Activated CD4-positive, alpha-beta T cell treated with anti-CD3 and anti-CD28 coated beads, Interleukin-2, amount 50 U/mL, for 16 hours (primary cell): ENCODE measurements at places on chromosomes 12 and 14.
A peak's percentile ranks its signal among the peaks of the same experiment; 100 is the strongest.

DNA sequence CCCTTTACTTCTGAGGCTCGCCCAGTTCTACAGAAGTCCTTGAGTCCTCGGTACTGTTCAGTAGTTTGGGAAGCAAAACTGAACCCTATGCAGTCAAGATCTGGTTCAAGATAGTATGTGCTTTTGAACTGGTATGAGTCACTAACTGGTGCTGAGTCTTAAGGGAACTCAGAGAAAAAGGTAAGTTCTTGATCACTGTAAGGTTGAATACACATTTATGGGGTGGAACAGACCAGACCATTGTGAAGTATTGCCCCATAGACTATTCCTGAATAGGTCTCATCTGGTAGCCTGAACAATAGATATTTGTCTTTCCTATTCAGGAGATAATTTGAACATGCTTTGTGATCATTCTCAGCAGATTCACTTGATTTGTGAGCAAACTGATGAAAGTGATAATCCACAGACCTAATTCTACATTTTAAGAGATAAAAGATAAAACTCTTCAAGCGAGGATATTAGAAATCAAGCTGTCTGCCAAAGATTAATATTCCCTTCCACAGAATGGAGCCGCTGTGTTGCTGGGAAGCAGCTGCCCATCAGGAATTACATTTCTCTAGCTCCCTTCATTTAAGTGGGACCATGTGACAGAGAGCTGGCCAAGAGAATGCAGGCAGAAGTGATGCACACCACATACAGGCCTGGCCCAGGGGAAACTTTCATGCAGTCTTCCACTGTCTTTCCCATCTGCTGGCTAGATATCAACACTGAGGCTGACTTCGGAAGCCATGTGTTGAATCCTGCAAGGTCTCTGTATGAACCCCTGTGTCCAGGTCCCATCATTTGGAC is 369.8 kb upstream of the GARIN6 start:
- DNase-seq = no peak

- no peak for DNase-seq
Measured at GRCh38 chr14:76123426-76124225, 28.1 kb upstream of the GPATCH2L start.

- DNase-seq = no peak
Measured at GRCh38 chr12:24078318-24078765, 128.9 kb upstream of the SOX5 start.

GRCh38 chr14:90849787-90850444 is 33.7 kb upstream of the TTC7B start:
- no peak for DNase-seq

DNA sequence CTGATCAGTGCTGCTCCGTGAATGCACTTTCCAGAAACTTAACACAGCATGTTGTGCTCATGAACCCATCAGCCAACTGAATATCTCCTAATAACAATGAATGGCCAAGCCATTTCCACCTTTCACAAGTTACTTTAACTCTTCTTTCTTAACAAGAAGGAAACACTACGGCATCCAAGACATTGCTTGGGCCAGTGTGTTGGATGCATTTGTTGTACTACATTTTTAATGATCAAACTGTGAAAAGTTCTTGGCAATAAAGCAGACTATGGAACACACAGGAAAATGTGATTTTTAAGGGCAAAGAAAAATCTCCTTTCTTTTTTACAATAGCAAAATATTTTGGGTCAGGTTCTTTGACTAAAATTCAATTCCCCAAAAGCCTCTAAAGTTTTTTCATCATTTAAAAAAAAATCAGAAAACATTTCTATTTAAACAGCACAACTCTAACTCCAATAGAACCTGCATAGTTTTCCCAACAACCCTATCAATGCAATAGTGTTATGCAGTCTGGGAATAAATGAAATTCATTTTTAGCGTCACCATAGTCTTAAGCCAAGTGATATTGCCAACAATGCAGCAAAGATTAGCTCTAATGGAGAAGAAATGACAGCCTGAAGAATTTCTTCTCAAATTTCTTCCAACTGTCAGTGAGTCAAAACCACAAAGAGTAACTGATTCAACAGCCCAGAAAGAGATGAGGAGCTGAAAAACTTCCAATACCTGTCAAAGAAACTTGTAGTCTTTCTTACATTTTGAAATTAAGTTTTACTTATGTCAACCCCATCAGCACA is 50.7 kb upstream of the PTPRR start:
- DNase-seq = no peak

DNA sequence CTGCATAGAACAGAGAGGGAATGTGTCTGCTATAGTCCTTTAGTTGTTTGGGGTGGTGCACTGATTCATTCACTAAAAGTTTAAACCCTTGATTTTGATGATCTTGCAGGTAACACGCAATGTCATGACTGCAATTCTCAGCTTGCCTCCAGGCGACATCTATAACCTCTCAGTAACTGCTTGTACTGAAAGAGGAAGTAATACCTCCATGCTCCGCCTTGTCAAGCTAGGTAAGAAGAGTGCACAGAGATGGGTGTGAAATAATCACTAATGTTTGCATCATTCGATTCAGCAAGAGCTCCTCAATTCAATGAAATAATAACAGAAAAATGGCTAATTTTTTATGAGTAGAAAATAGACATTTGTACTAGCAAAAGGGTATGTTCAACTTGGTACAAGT is 203.7 kb downstream of the PTPRO start:
- no peak for DNase-seq

DNA sequence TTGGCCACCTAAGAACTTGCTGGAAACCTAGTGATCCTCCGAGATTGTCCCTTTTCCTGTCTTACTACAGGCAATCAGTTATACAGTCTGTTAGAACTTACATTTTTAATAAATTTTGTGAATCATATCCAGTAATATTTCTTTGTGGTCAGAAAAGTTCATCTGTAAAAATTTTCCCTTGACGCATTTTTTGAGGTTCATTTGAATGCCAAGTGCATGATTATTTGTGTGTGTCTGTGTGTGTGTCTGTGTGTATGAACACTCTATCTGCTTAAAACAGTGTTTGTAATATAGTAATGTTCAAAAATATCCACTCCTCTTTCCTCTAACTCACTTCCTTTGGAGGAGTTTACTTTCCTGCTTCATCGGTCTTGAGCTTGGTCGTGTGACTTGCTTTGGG is 468.7 kb upstream of the FLRT2 start:
- DNase-seq = no peak

- DNase-seq = no peak
Measured at GRCh38 chr12:94516985-94517384, 57.3 kb upstream of the CEP83 start.

DNA sequence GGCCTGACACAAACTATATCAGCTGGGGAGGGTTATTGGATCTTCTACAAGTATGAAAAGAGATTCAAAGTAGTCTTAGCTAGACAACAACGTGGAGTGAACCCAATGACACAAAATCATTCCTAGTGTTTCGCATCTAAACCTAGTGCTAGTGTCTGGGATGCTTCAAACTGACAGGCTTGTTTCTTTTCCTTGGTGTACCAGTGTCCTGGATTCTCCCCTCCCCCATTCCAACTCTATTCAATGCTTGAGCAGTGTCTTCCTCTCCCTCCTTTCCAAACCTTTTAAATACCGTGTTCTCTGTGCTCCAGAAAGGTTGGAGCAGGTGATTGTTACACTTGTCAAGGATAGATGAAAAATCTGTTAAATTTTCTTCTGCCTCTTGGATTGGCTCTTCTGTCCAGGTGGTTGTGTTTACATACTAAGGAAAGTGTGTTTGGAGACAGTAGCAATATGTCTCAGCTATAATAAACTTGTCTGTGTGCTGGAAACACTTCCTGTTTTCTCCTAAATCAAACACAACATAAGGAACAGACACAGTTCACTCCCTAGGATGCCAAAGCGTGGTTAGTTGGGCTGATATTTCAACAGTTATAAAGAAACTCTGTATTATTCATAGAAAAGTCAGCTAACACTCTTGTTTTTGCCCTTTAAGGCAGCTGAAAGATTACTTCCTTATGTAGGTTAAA is 14.4 kb upstream of the GUCY2C start:
- DNase-seq = no peak

DNA sequence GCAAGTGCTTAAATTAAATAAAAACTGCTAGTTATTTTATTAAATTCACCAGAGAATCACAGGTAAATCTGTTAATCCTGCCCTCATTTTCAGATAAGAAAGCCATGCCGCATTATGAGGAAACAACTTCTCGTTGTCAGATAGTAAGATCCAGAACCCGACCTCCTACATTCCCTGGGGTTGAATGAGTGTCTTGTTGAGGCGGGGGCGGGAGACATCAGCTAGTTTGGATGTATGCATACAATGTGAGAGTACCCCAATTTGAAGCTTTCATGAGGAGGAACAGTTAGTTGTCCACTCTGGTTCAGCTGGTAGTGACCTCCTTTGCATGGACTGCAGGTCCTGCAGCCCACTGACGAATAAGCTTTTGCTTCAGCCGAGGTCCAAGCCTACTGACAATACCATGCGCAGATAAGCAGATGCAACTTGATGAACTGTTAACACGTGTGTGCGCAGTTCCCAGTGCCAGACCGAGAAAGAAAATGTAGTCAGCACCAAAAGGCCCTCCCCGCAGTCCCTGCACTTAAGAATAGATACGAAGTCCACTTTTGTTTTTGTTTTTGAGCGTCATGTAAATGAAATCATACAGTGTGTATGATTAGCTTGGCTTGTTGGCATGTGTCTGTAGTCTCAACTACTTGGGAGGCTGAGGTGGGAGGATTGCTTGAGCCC is 34.9 kb downstream of the EVL start:
- DNase-seq = no peak

DNA sequence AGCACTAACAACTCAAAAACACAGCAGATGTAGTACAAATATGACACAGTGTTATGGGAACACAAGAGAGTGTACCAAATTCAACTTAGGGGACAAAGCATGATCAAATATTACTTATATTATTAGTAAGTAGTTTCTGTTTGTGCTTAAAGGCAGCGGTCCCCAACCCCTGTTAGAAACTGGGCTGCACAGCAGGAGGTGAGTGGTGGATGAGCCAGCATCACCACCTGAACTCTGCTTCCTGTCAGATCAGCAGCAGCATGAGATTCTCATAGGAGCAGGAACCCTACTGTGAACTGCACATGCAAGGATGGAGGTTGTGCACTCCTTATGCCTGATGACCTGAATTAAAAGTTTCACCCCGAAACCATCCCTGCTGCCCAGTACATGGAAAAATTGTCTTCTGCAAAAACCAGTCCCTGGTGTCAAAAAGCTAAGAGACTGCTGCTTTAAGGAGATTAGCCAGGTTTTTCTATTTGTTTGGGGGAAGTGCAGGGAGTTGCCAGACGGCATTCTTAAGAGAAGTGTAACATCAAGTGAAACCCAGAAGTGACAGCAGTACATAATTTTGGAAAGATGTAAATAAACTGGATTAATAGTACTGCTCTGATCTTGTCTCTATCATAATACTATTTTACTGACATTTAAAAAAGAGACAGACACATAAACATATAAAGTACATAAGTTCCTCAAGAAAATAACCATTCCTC is 26.7 kb downstream of the GTF2A1 start:
- DNase-seq = peak; percentile 50

DNA sequence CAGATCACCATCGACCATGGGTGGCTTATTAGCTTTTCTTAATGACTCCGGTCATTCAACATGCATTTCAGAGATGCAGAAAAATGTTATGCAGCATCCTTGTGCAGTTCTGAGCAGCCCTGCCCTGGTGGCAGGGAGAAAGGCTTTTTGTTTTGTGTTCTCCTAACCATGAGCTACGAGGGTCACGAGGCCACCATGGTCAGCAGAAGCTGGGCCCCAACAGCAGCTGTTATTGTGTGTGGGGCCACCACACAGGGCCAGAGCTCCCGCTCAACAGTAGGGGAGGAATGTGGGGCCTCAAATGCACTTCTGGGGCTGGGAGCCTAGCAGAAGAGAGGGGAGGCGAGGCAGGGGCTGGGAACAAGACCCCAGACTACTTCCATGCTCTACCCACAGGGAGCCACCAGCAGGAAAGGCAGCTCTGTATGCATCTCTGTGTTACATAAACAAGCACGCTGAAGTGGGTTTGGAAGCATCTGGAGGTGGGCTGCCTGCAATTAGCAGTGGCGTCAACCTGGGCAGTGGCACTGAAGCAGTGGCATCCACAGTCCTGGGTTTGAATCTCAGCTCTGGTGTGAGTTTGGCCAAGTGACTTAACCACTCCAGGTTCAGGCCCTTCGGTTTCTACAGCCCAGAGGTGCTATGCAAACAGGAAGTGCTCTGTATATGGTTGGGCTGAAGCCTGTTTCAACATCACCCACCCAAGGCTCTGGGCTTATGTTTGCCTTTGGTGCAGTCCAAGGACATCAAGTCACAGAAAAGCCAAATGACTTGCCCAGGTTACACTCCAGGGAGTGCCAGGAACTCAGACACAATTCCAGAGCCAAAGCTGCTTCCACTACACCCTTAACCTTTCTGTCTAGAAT is 16.3 kb downstream of the GLTP start:
- DNase-seq = no peak
